A549 treated with RU486 at 1 μM for 4 hours (cell line): ENCODE measurements at places on chromosomes 2 and 18. TPM values are rescaled to one million over a fixed set of nuclear protein-coding genes. Genes with fewer than 3 reads are reported as not detected.

The DPYSL5 gene
- 3.2 to 8.0 TPM (median 4.0 TPM) in 5 replicates for total RNA-seq

The ASB18 gene
- not detected in 5 replicates for total RNA-seq

The SF3B6 gene
- 159 to 233 TPM (median 180 TPM) in 5 replicates for total RNA-seq

The CCDC148 gene
- total RNA-seq, result 0.27 to 0.50 TPM (median 0.37 TPM) in 5 replicates

The ELOA2 gene
- not detected in 5 replicates for total RNA-seq

The CDH19 gene
- total RNA-seq, result 0.63 to 1.8 TPM (median 1.2 TPM) in 5 replicates

The MFSD2B gene
- 0.28 to 0.56 TPM (median 0.36 TPM) in 5 replicates for total RNA-seq

The CD28 gene
- not detected in 5 replicates for total RNA-seq

The SERTAD2 gene
- total RNA-seq, result 12.4 to 16.8 TPM (median 15.3 TPM) in 5 replicates

The HOXD12 gene
- not detected in 5 replicates for total RNA-seq

The UGT1A7 gene
- 3.4 to 6.3 TPM (median 3.9 TPM) in 5 replicates for total RNA-seq

The COL6A3 gene
- total RNA-seq, result 0.03 to 0.18 TPM (median 0.09 TPM) in 5 replicates

The TPO gene
- 0.06 to 0.40 TPM (median 0.20 TPM) in 5 replicates for total RNA-seq

The CNRIP1 gene
- total RNA-seq, result 2.2 to 3.2 TPM (median 2.4 TPM) in 5 replicates

The ADAM23 gene
- 8.5 to 11.2 TPM (median 9.6 TPM) in 5 replicates for total RNA-seq

The FMNL2 gene
- 16.3 to 32.0 TPM (median 30.6 TPM) in 5 replicates for total RNA-seq

The RGPD4 gene
- total RNA-seq, result 0.05 to 0.10 TPM (median 0.06 TPM) in 4 of 5 replicates, not detected in the other

The EVA1A gene
- 12.3 to 18.2 TPM (median 14.5 TPM) in 5 replicates for total RNA-seq

The SERPINB12 gene
- total RNA-seq, result not detected in 5 replicates

The OSBPL6 gene
- 5.7 to 8.7 TPM (median 7.0 TPM) in 5 replicates for total RNA-seq

The GRB14 gene
- 3.5 to 6.5 TPM (median 5.2 TPM) in 5 replicates for total RNA-seq

The SCYGR7 gene
- not detected in 5 replicates for total RNA-seq

The PARD6G gene
- total RNA-seq, result 2.0 to 4.1 TPM (median 2.9 TPM) in 5 replicates

The ARMC9 gene
- total RNA-seq, result 13.3 to 16.7 TPM (median 15.8 TPM) in 5 replicates

The ST8SIA3 gene
- total RNA-seq, result not detected in 5 replicates

The DSG3 gene
- 0.02 to 0.04 TPM (median 0.02 TPM) in 3 of 5 replicates, not detected in the others for total RNA-seq

The RNPEPL1 gene
- 39.4 to 66.9 TPM (median 62.5 TPM) in 5 replicates for total RNA-seq

The POMC gene
- total RNA-seq, result not detected in 5 replicates

The CHN1 gene
- 15.0 to 20.7 TPM (median 19.1 TPM) in 5 replicates for total RNA-seq

The PSMD14 gene
- total RNA-seq, result 84.3 to 147 TPM (median 109 TPM) in 5 replicates

The SNORC gene
- total RNA-seq, result 5.3 to 15.8 TPM (median 9.8 TPM) in 5 replicates

The MATN3 gene
- total RNA-seq, result 9.0 to 15.5 TPM (median 13.7 TPM) in 5 replicates

The SNED1 gene
- total RNA-seq, result 0.30 to 1.1 TPM (median 0.53 TPM) in 5 replicates

The TUBB8B gene
- total RNA-seq, result 0.32 TPM in 1 of 5 replicates, not detected in the others

The GPBAR1 gene
- total RNA-seq, result 0.09 to 0.21 TPM (median 0.13 TPM) in 4 of 5 replicates, not detected in the other
